Large intestine (tissue), 12 donors: ENCODE measurements at places on chromosomes 5 and 9.

DNA sequence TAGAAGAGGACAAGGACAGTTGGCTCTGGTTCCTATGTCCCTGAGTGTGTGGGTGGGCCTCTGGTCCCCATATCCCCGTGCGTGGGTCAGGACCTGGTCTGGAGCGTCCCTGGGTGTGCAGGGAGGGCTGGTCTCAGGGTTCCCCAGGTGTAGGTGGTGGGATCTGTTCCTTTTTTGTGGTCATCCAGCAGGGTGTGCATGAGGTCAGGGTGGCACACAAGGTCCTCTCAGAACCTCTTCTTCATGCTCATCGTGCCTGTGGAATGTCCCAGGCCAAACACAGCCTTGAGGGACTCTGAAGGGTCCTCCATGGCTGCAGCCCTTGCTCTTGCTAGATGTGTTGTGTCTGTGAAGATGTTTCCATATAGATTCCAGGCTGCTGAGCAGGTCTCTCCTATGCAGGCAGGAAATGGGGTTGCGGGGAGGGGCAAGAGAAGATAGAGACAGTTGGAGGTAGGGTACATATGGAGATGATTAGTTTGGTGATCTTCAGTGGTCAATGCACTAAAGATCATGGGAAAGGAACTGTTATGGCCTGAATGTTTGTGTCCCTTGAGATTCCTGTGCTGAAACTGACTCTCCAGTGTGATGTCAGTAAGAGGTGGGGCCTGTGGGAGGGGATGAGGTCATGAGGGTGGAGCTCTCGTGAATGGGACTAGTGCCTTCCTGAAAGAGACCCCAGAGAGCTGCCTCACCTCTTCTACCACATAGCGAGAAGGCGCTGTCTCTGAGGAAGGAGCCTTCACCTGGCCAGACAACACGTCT lies 53.1 kb downstream of the NXNL2 start:
- DNase-seq, result no peak

DNA sequence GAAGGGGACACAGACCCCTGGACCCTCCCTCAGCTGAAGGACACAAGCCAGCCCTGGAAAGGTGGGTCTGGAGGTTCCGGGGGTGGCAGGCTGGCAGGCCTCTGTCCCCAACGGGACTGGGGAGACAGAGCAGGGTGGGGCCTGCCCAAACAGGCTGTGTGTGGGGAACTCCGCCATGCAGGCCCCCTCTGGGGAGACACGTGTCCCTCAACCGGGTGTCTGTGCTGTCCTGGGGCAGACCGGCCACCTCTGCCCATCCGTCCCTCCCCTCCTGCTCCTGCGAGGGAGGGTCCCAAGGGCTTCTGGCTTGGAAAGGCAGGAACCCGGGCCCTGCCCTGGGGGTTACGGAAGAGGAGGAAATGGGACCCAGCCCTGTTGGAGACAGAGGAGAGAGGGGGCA lies 1.4 kb downstream of the SLC34A3 start:
- no peak for DNase-seq

GRCh38 chr9:126109575-126109974 lies 217.1 kb upstream of the MVB12B start:
- DNase-seq, result no peak

DNA sequence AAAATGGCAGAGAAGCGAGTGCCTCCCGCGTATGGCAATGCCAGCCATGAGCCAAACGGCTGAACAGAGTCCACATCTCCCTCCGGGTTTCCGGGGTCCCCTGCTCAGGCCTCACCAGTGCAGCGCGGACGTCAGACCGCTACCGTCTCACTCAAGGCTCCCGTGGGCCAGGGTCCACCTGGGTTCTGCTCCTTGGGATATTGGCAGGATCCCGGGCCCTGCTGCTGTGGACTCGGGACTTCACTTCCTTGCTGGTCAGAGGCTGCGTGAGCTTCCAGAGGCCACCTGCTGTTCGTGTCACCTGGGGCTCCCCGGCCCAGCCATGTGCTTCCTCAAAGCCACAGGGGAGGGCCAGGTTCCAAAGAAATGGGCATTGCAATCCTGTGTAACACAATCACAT lies 38.4 kb upstream of the CLPTM1L start:
- DNase-seq, result no peak

- no peak for DNase-seq
These were observed 202.6 kb downstream of the TSSK1B start for GRCh38 chr5:113232221-113232620.

- no peak for DNase-seq
These were observed 325.2 kb downstream of the DRD1 start for GRCh38 chr5:175118700-175119309.
